Fibroblast of villous mesenchyme (primary cell): ENCODE measurements at places on chromosomes 3 and 15.
A peak's percentile ranks its signal among the peaks of the same experiment; 100 is the strongest.

DNA sequence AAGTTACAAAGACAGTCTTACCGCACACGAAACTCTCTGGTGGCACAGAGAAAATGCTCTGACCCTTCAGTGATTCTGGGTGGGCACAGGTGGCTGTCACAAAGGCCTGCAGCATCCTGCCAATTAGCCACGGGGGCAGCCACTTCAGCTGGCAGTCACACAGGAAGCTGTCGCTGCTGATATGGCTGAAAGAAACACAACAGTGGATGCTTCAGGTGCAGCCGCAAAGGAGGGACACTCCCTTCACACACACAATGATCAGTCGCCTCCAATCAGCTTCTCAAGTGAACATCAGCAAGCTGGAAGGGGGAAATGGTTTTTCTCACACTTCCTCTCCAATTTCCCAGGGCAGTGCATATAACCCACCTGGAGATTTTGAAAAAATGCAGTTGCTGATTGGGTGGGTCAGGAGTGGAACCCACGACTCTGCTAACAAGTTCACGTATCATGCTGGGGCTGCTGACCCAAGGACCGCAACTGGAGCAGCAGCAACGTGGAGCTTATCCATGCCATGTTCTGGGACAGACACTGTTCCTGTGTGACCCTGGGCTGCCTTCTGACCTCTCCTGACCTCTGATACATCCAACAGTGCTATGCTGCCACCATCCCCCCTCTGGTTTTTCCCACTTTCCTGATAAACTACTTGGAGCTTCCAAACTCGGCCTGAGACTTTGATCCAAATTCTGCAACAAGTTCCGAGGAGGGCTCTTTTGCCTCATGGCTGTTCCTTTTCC lies 106.6 kb downstream of the LRIG1 start:
- no peak for DNase-seq

DNA sequence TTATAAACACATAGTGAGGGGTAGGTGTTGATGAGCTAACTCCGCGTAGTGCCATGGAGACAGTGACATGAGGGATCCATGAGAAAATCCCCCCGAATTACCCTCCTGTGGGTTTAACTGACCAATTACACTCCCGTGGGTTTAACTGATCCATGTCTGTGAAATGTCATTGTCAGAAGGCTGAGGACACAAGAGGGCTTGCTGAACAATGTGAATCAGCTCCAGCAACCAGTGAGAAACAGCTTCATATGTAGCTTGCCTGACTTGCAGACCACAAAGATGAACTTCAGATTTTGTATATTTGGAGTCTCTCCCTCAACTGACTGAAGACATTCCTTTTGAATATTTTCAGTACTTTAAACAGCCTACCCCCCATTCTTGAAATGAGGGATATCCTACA lies 144.9 kb downstream of the FBN1 start:
- no peak for DNase-seq

DNA sequence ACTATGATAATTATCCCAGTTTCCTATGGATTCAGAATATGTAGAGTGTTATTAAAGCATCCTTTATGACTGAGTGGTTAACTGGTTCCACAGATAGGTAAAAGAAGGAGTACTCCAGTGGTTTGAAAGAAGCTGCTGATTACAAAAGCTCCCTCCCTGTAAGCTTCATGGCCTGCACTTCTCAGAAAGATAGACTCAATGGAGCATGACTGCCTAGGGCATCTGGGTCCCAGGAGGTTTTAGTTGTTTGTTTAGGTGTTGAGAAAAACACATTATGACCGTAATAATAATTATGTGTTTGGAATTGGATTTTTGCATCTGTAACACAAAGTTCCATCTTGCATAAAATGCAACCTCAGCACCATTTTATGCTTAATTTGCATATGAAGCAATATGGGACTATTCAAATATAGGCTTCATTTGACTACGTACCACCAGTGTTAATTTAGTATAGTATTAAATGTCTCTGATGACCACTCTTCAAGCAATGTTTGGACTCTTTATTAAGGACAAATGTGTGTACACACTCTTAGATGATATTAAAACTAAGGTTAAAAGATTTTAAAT lies 121.1 kb downstream of the ROBO2 start:
- no peak for DNase-seq

DNA sequence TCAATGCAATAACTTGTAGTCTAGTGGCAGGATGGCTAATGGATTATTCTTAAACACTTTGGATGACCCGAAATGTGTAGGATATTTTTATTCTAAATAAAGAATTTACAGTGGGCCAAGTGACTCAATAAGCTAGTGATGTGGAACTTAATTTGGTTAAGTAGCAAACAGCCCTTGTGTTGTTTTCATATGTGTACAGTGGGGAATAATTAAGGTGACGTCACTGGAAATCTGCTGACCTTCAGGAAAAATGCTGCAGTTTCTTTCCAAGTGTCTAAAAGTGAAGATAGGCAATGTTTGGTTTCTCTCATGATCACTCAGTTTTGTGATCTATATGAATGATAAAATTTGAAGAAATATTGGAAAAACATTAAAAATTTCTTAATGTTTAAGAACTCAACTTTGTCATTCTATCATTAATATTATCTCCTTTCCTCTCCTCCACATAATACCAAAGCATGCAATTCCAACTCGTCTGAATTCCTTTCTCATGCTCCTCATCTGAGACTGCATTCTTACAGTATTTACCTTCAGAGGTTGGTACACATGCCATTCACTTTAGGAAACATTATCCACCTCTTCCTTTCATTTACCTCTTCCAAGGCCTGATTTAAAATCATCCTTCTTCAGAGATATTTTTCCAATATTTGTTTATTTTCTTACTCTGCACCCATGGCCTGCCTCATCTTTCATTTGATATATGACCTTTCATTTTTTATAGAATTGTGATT lies 414.6 kb upstream of the ARPP21 start:
- no peak for DNase-seq

DNA sequence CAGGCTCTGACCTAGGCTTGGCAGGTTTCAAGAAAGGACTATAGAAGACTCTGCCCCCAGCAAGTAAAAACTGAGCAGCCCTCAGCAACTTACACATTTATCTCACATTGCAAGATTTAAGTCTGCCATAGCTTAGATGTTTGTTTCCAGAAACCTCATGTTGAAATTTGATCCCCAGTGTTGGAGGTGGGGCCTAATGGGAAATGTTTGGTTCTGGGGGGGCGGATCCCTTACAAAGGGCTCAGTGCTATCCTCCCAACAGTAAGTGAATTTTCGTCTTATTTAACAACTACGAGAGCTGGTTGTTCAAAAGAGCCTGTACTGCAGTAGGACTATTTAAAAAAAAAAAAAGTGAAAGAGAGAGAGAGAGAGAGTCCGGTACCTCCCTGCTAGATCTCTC lies 125.2 kb upstream of the PROK2 start:
- peak; percentile 14 for DNase-seq

DNA sequence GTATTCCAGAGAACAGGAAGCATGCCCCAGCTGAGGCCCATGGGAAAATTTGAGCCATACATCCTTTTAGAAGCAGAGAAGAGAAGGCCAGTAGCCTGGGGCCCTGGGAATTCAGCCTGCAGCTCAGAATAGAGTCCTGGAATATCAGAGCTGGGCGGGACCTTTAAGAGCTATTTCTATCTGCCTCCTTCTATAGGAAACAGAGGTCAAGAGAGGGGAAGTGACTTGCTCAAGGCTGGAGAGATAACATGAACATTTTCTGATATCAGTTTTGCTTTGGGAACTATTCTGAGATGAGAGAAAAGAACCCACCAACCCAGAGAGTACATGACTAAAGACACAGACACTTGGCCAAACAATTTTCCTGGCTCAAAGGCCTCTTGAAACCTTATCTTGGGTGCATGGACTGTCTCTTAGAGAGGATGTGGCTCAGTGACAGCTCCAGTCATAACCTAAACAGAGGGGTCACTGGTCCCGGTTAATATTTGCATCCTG lies 26.0 kb downstream of the MASP1 start:
- DNase-seq: peak; percentile 51

GRCh38 chr15:51425517-51426040 lies 84.1 kb downstream of the GLDN start:
- peak; percentile 30 for DNase-seq

DNA sequence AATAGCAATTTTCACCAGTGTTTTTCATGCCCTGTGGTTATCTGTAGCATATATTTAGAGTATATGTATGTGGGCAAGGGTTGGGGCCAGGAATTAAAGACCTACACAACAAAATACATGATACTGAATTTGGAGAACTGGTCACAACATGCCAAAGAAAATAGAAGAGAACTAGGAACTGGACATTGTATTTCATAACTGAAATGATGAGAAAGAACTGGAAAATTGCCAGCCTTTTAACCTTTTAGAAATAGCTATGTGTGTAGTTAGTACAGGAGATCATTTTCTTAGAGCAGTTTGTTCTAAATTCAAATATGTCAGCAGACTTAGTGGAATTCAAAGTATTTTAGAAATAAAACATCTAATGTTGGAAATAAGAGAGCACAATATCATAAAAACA lies 227.1 kb upstream of the CGNL1 start:
- DNase-seq: peak; percentile 48

- DNase-seq: peak; percentile 51
Measured at GRCh38 chr3:12708584-12709192, 44.8 kb upstream of the RAF1 start.
